LoVo (cell line): ENCODE measurements at places on chromosomes 3 and 15.

DNA sequence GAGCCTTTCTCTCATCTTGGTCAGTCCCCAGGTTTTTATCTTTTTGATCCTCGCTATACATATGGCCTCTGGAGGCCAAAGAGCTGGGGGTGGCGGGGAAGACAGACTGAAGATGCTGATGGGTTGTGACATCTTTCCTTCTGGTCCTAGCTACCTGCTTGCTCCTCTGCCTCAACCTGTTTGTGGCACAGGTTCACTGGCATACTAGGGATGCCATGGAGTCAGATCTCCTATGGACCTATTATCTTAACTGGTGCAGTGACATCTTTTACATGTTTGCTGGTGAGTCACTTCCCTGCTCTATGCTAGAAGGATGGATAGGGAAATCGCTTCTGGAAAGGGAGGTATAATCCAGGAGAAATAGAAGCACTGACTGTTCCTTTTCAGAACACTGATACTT lies 8.8 kb downstream of the TMEM202 start:
- no peak for DNase-seq

- no peak for DNase-seq
Observed at GRCh38 chr3:156816091-156816793, 9.9 kb upstream of the LEKR1 start.

GRCh38 chr15:57149196-57149595 lies 227.1 kb upstream of the CGNL1 start:
- no peak for DNase-seq

- peak; percentile 22 for DNase-seq
Observed at GRCh38 chr3:133944181-133944580, 48.5 kb upstream of the RAB6B start.

- DNase-seq: no peak
Observed at GRCh38 chr3:15794842-15795650, 2.7 kb downstream of the ANKRD28 start.

DNA sequence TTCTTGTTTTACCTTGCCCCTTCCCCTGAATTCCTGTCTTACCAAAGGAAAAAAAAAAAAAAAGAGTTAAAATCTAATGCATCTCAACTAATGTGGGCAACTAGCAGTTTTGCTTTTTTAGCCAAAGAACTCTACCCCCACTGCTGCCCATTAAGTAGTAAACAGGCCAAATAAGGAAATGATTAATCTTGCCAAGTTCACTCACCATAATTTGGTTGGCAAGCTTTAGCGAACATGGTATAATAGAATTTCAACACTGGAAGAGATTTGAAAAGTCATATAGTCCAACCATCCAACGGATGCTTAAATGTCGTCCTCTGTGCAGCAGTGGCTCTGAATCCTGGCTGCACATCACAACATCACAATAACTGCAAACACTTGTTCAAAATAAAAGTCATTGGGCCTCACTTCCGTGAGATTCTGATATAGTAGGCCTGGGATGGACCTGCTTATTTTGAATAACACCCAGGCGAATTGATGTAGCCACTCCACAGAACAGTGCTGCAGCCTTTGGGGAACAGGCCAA lies 142.0 kb upstream of the UBE2E1 start:
- no peak for DNase-seq

DNA sequence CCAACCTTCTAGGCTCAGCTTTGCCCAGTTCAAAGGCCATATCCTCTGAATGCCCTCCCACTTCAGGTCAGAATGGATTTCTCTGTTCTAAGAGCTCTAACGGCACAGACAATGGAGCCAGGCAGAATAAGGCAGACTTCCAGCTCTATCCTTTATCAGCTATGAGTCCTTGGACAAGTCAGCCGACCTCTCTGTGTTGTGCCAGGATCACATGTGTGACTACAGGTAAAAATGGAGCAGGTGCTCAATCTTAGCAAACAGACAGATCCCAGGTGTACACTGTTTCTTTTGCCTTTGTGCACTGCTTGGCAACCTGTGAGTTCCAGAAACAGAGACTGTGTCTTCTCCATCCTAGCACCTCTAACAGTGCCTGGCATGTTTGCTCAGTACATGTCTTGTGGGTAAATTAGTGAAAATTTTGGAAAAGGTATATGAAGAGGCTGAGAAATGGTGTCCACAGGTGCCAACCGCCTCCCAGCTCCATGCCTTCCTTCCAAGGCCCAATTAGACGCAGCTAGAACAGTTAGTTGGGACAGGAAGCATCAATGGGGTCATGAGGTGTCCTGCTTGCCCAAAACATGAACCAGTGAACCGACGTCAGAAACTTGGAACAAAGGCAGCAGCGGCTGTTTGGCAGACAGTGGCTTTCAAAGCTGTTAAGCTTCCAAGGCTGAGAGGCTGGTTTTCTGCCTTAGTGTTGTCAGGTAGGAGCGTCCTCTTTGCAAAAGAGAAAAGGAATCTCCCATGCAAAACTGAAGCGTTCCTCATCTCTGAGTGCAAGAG lies 28.7 kb downstream of the TLE3 start:
- DNase-seq: no peak

DNA sequence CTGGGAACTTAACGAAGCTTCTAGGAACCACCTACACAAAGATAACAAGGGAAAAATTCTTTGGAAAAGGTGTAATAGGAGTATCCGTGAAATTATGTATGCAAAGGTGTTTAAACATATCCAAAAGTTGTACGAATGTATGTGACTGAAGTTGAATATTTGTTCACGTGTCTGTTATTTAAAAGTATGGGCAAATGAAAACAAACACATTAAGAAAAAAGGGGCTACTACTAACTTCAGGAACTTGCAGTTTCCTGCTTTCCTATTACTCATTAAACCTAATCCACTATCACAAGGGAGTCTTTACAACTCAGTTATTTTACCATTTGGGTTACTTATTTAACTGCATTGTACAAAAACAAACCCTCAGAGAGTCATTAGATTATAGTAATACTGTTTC lies 33.9 kb upstream of the GRAMD1C start:
- no peak for DNase-seq

DNA sequence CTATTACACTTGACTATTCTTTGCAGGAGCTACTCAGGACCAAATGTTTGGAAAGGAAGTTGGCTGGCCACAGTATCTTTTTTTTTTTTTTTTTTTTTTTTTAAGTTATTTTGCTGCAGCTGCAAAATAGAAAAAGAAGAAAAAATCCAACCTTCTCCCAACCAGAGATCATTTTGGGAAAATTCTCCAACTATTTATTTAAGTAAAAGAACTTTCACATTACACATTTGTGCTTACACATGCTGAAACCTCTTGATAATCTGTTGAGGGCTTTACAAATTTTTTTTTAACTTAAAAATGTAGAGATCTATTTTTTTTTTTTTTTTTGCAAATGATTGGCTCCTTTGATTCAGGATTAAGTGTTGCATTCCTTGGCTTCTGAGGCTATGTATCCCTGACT lies 148.0 kb downstream of the POLR2M start:
- no peak for DNase-seq

GRCh38 chr15:99504071-99504822 lies 61.5 kb upstream of the MEF2A start:
- DNase-seq: no peak

- DNase-seq: no peak
Observed at GRCh38 chr3:46870651-46871050, 6.9 kb upstream of the PTH1R start.

DNA sequence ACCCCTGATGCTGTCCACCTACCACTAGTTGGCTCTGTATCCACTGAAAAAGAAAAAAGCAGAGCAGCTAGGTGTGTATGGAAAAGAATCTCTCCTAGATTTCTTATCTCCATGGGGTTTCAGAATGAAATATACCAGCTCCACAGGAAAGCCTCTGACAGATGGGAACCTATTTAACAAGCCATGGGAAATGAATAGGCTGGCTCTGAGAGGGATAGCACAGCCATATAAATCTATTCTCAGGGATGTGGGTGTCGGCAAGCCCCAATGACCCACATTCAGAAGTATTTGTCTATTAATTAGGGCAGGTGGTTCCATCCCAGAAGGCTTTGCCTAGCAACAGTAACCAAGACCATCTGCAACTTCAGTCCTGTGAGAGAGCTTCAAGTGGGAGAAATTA lies 694.1 kb downstream of the AGBL1 start:
- DNase-seq: no peak

GRCh38 chr15:49026700-49027099 lies 19.5 kb downstream of the SECISBP2L start:
- DNase-seq: no peak

DNA sequence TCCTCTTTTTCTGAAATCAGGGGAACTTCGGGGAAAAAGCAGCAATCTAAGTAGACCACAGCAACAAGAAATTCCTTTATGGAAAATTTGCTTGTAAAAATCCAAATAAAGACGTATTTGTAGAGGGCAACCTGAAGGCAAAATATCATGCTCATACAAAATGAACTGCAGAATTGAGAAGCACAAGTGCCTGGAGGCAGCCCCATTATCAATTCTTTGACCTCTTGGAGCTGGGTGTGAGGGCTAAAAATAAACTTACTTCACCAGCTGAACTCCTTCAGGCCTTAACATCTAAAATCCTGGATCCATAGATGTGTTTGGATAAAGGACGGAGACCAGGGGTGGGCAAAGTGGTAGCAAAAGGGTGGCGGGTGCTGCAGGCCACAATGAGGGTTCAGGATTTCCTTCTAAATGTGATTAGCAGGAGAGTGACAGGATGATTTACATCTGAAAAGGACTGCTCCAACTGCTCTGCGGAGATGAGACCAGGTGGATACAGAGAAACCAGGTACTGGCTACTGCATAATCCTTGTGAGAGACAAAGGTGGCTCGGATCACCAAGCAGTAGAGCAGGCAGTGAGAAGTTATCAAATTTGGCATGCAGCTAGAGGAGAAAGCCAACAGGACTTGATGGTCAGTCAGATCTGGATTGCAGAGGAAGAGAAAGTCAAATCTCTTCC lies 81.7 kb upstream of the TJP1 start:
- no peak for DNase-seq

DNA sequence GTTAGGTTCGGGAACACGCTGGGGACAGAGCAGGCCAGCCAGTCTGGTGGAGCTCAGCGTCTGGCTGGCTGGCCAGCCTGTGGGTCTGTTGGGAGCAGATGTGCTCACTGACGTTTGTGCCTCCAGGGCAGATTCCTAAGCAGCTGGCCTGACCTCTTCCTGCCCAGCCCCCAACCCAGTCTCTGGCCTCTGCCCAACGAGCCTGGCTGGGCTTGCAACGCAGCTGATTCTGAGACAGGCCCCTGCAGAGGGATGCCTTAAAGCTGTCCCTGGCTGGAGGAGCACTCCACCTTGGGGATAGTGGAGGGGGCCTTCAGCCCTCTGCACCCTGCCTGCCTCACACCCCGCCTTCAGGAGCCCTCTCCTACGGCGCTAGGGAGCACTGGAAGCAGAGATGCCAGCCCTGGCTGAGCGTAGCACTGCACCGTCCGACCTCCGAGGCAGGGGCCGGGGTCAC lies 46.0 kb downstream of the KLF13 start:
- DNase-seq: no peak

GRCh38 chr3:143529798-143530197 lies 318.5 kb downstream of the SLC9A9 start:
- DNase-seq: no peak

DNA sequence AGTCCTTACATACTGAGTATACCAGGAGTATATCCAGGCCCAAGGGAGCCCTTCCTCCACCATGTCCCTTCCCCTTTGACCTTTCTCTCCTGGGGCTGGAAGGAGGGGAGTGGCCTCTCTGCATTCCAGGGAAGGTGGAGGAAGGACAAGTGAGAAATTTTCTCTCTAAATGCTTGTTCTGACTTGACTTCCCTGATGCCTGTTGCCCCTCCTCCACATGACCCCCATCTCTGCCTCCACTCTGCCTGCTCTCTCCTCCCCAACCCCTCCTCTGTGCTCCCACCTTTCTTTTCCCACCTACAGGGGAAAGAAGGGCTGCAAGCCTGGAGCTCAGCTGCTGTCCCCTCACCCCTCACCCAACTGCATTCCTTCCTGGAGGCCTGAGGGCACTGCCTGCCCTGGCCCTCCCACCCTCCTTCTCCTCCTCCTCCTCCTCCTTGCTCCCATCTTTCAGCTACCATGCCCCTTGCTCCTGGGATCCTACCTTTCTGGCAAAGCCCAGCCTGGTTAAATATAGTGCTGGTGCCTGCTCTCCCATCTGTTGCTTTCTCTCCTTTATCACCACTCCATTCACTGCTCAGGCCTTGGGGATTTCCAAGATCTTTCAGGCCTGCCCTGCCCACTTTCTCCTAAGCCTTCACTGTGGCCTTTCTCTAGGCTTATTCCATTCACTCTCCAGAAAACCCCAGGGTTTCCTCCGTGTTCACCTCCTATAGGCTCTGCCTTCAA lies 8.5 kb upstream of the DAG1 start:
- no peak for DNase-seq

DNA sequence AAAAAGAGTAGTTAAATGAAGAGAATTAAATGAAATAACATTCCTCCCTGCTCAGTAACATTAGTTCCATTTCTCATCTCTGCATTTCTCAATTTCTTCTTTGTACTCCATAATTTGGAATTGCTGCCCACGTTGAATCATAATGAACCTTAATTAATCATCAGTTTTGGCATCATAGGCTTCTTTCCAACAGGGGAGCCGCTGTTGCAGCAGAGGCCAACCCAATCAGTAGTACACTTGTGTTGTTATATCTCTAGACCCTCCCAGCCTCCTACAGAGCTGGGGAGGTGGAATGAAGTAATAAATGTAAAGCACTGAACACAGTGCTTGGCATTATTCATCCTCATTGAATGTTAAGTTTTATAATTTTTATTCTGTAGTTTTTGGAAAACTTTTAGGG lies 240.7 kb downstream of the CHST2 start:
- no peak for DNase-seq

- DNase-seq: no peak
Observed at GRCh38 chr3:197858133-197858532, 67.1 kb downstream of the LRCH3 start.

GRCh38 chr3:9072667-9073009 lies 109.4 kb upstream of the RAD18 start:
- DNase-seq: no peak

DNA sequence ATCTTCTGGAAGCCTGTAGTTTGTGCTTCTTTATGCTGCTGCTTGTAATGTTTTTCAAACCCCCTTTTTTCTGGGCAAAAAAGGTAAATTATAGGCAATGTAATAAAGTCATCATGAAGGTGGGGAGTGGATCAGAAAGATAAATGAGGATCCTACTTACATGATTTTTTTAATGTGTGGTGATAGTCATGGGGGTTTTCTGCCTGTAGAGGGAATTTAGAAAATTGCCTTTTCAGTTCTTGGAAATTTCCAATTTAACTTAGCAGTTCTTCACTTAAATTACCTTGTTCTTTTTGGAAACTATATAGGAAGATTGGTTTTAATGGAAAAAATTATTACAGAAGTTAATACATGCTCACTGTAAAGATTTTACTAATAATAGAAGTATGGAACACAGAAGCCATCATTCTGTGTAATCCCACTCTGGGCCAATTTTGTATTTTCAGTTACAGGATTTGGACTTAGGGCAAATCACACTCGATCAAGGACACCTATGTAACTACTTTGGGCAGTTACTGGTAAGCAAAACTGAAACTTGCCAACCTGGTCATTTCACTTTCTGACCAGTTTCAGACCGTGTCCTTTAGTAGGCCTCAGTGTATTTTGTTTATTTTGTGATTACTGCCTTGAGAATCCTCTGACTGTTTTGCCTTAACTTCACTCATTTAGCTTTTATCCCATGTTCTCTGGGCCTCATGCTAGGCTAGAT lies 10.5 kb upstream of the SCAANT1 start:
- DNase-seq: no peak

- peak; percentile 2 for DNase-seq
Observed at GRCh38 chr3:124409650-124410275, 320.5 kb upstream of the UMPS start.

- peak; percentile 39 for DNase-seq
Observed at GRCh38 chr3:51384055-51384725, 901 bp upstream of the MANF start.
